ENCODE measurements at places on chromosomes 13 and 19. TPM values are rescaled to one million over a fixed set of nuclear protein-coding genes. Genes with fewer than 3 reads are reported as not detected.

DNA sequence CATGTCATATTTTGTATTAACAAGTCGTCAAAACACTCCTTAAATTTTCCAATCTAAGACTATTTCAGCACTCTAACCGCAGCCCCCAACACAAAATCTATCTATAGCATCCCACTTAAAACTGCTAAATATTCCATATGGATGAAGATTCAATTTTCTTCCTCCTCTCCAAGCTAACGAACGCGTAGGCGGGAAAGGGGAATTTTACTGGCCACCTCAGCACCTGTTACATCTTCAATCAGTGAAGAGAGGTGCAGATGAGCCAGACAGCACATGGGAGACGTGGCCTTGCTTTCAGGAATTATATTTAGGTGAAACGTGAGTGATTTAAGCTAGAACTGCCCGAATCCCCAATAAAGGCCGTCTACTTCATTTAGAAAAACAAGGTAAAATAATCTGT, 1.1 kb downstream of the RBM26 start:
- no peak overlapping the region for H3K27ac ChIP-seq
- H3K4me3 ChIP-seq: no peak overlapping the region
- no peaks in the 10 kb centered on the region for H3K27me3 ChIP-seq
- no peak for DNase-seq

DNA sequence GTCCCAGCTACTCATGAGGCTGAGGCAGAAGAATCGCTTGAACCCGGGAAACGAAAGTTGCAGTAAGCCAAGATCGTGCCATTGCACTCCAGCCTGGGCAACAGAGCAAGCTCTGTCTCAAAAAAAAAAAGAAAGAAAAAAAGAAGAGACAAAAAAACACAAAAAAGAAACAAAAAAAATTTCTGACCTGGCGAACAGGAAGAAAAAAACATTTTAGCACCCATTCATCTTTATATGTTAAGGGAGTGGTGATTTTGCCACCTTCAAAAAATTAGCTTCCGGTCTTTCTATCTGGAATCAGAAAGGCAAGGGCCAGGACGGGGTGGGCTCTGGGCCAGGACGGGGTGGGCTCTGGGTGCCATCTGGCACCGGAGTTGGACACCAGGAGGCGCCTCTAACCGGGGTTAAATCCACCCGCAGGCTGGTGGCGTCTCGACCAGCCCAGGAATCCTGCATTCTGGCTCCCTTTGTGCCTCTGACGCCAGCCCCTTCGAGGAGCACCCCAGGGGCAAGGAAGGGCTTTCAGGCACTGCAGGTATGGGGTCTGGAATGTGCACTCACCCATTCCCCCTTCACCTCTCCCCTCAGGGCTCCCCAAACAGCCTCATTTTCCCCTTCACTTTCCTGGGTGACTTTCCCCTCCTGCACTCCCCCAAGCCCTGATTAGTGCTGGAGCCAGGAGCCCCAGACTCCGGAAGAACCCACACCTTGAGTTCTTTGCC, 10.4 kb upstream of the ZSWIM4 start:
- H3K4me3 ChIP-seq: no peak overlapping the region
- H3K36me3 ChIP-seq: no peaks in the 10 kb centered on the region
- peak; percentile 75 for DNase-seq
- peak overlapping the region; percentile 57 for H3K27ac ChIP-seq

DNA sequence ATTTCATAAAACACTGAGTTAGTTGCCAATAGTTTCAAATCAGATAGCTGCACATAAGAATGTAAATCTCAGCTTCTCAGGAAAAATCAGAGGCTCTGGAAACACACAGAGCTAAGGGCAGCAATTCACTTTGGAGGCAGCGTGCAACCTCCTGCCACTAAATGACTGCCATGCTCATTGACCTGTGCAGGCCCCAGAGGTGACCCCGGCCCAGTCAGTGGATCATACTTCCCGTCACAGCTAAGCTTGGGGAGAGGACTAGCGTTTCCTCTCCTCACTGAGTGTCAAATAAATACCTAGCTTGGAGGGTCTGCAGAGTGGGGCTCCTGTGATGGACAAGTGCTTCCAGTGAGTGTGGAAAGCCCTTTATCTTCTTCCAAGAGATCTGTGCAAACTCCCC, 67.2 kb downstream of the UQCRFS1 start:
- H3K4me1 ChIP-seq: no peaks in the 10 kb centered on the region
- DNase-seq: no peak
- H3K27me3 ChIP-seq: no peaks in the 10 kb centered on the region
- no peaks in the 10 kb centered on the region for H3K36me3 ChIP-seq
- H3K27ac ChIP-seq: no peak overlapping the region
- H3K4me3 ChIP-seq: no peak overlapping the region

DNA sequence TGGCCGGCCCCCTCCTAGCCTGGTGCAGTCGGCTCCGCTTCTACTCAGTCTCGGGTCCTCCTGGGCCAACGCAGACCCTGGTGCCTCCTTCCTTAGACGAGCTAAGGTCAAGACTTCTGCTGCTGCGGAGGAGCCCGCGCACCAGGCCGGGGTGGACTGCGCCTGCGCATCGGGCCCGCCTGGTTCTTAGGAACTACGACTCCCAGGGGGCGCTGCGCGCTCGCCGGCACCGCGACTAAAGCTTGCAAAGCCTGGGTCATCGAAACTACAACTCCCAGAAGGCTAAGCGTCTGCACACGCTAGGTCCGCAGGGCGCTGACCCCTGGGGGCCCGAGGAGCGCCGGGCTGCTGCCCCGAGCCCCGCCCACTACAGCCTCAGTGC, at the start of gene ZNF835:
Gene ZNF835 (minus strand): TSS at position 145 of the 382 bp plus-strand sequence. CDS start 6,559 bp downstream, outside the sequence.
- peak; percentile 82 for DNase-seq
- H3K36me3 ChIP-seq: peaks cover 13% of the 10 kb centered on the region
- peak within 1 kb of the TSS; percentile 82 for H3K4me3 ChIP-seq
- peak within 1 kb of the TSS; percentile 88 for H3K27ac ChIP-seq

GRCh38 chr19:49579947-49580263, 451 bp downstream of the NOSIP start:
- H3K27me3 ChIP-seq: no peaks in the 10 kb centered on the region
- DNase-seq: no peak
- H3K36me3 ChIP-seq: peaks cover 23% of the 10 kb centered on the region
- H3K4me3 ChIP-seq: peak overlapping the region; percentile 84

GRCh38 chr19:17973759-17974158, 6.9 kb downstream of the KCNN1 start:
- H3K27me3 ChIP-seq: peaks cover 10% of the 10 kb centered on the region
- H3K36me3 ChIP-seq: no peaks in the 10 kb centered on the region
- peaks cover 3% of the 10 kb centered on the region for H3K4me1 ChIP-seq
- H3K4me3 ChIP-seq: no peak overlapping the region
- H3K27ac ChIP-seq: no peak overlapping the region

DNA sequence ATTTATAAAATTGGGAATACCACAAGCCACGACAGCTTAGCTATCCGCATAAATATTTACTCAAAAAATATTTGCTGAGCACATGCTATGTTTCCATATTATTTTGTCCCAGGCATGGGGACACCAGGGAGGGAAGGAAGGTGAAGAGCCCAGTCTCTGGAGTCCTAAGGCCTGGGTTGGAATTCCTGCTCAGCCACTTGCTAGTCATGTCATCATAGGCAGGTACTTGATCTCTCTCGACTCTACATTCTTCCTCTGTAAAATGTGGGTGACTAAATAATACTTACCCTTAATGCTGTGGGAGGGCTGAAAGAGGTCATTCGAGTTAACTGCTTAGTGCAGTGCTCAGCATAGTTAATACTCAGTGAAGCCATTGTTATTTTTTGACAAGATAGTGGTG, 4.3 kb upstream of the RNASEH2B start:
- peaks cover 14% of the 10 kb centered on the region for H3K4me1 ChIP-seq
- no peak for DNase-seq

- no peak overlapping the region for H3K27ac ChIP-seq
- H3K27me3 ChIP-seq: no peaks in the 10 kb centered on the region
- H3K4me1 ChIP-seq: no peaks in the 10 kb centered on the region
Measured at GRCh38 chr13:60494296-60494695, 97.3 kb downstream of the TDRD3 start.

- H3K27me3 ChIP-seq: no peaks in the 10 kb centered on the region
- H3K36me3 ChIP-seq: no peaks in the 10 kb centered on the region
- H3K27ac ChIP-seq: no peak overlapping the region
- H3K4me1 ChIP-seq: no peaks in the 10 kb centered on the region
- H3K4me3 ChIP-seq: no peak overlapping the region
- DNase-seq: no peak
Measured at GRCh38 chr19:55537741-55538111, 793 bp upstream of the SBK2 start.

- H3K27me3 ChIP-seq: no peaks in the 10 kb centered on the region
- DNase-seq: no peak
- H3K4me3 ChIP-seq: no peak overlapping the region
- no peaks in the 10 kb centered on the region for H3K36me3 ChIP-seq
- H3K27ac ChIP-seq: no peak overlapping the region
Measured at GRCh38 chr19:6092329-6093286, 17.7 kb downstream of the RFX2 start.

- H3K36me3 ChIP-seq: no peaks in the 10 kb centered on the region
- no peak overlapping the region for H3K27ac ChIP-seq
- DNase-seq: no peak
- no peaks in the 10 kb centered on the region for H3K4me1 ChIP-seq
Measured at GRCh38 chr13:24323739-24324075, 14.3 kb downstream of the C1QTNF9 start.

DNA sequence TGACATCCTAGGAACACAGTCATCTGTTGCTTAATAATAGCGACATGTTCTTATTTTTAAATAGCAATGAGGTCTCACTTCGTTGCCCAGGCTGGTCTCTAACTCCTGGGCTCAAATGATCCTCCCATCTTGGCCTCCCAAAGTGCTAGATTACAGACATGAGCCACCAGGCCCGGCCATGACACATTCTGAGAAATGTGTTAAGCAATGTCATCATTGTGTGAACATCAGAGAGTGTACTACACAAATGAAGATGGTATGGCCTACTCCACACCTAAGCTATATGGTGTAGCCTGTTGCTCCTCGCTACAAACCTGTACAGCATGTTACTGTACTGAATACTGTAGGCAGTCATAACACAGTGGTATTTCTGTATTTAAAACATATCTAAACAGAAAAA, 24.6 kb upstream of the GARRE1 start:
- peaks cover 56% of the 10 kb centered on the region for H3K4me1 ChIP-seq
- H3K4me3 ChIP-seq: no peak overlapping the region
- H3K36me3 ChIP-seq: peaks cover 57% of the 10 kb centered on the region
- DNase-seq: no peak

- H3K27me3 ChIP-seq: no peaks in the 10 kb centered on the region
- no peaks in the 10 kb centered on the region for H3K36me3 ChIP-seq
- H3K4me3 ChIP-seq: no peak overlapping the region
- DNase-seq: no peak
- H3K4me1 ChIP-seq: no peaks in the 10 kb centered on the region
Measured at GRCh38 chr13:89281331-89281730, 1610.2 kb downstream of the SLITRK5 start.

DNA sequence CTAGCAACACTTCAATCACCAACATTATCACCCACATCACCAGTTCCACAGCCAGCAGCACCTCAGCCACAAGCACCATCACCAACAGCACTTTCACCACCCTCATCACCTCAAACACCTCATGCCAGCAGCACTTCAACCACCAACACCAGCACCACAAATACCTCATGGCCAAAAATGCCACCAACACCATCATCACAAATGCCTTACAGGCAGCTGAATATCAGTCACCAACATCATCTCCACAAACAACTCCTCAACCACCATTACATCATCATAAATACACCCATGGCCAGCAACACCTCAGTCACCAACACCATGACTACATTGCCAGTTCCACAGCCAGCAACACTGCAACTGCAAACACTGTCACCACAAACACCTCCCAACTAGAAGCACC, 10.4 kb downstream of the FCER2 start:
- peaks cover under 1% of the 10 kb centered on the region for H3K27me3 ChIP-seq
- DNase-seq: no peak

- no peak overlapping the region for H3K27ac ChIP-seq
- peaks cover 2% of the 10 kb centered on the region for H3K27me3 ChIP-seq
- H3K4me1 ChIP-seq: no peaks in the 10 kb centered on the region
Measured at GRCh38 chr13:23506807-23507291, 63.4 kb upstream of the TNFRSF19 start.

DNA sequence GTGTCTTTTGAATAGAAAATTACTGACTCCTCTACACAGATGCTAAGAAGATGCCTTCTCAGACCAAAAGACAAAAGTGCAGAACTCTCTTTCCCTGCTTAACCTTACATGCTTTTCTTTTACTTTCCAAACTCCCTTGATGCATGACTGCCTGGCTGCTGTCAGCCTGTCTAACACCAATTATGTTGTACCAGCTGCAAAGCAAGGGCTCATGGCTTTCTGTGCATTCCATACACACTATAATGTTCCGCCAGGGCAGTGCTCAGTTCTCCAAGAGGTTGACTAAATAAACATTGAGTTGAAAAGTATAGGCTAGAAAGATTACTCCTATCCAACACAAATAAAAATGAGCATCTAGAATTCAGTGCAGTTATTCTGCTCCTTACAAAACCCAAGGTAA, 330.4 kb upstream of the NBEA start:
- no peaks in the 10 kb centered on the region for H3K4me1 ChIP-seq
- no peak overlapping the region for H3K4me3 ChIP-seq
- no peak overlapping the region for H3K27ac ChIP-seq
- no peaks in the 10 kb centered on the region for H3K36me3 ChIP-seq
- H3K27me3 ChIP-seq: no peaks in the 10 kb centered on the region
- no peak for DNase-seq

DNA sequence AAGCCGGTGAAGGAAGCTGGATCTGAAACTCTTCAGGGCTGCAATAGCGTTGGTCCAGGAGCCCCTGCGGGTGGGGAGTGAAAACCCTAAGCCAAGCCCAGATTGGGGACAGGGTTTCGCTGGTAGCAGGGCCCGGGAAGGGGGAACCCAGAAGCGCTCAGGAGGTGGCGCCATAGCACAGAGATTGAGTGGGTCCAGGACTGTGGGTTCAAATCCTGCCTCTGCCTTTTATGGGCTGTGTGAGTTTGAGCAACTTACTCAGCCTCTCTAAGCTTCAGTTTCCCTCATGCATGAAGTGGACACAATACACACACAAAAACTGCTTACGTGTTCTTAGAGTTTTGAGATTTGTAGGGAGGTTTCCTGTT, 8.3 kb upstream of the SYCN start:
- no peak overlapping the region for H3K4me3 ChIP-seq
- peaks cover 7% of the 10 kb centered on the region for H3K27me3 ChIP-seq
- no peak overlapping the region for H3K27ac ChIP-seq
- H3K4me1 ChIP-seq: no peaks in the 10 kb centered on the region

GRCh38 chr19:57111329-57111644, 8.5 kb upstream of the USP29 start:
- no peak overlapping the region for H3K4me3 ChIP-seq
- H3K4me1 ChIP-seq: peaks cover 2% of the 10 kb centered on the region
- H3K27ac ChIP-seq: no peak overlapping the region
- no peak for DNase-seq
- H3K36me3 ChIP-seq: peaks cover 1% of the 10 kb centered on the region

GRCh38 chr13:105389373-105389772, 1146.1 kb downstream of the EFNB2 start:
- no peaks in the 10 kb centered on the region for H3K36me3 ChIP-seq
- H3K27ac ChIP-seq: no peak overlapping the region
- H3K27me3 ChIP-seq: no peaks in the 10 kb centered on the region
- H3K4me3 ChIP-seq: no peak overlapping the region
- no peak for DNase-seq

GRCh38 chr19:10936661-10937084, 8.1 kb downstream of the TIMM29 start:
- peak; percentile 52 for DNase-seq
- H3K27me3 ChIP-seq: no peaks in the 10 kb centered on the region
- no peak overlapping the region for H3K27ac ChIP-seq
- no peak overlapping the region for H3K4me3 ChIP-seq
- H3K36me3 ChIP-seq: peaks cover 3% of the 10 kb centered on the region

Gene OR7D2
- total RNA-seq: not detected

Gene RAB8A
- total RNA-seq: 167 TPM

Gene BEST2
- total RNA-seq: not detected

All from activated CD4-positive, alpha-beta T cell treated with anti-CD3 and anti-CD28 coated beads, Interleukin-2, amount 10 ng/mL, durations not matched to agents 7 days and 5 days (primary cell).